ENCODE measurements at places on chromosomes 11 and 22.
A peak's percentile ranks its signal among the peaks of the same experiment; 100 is the strongest.

DNA sequence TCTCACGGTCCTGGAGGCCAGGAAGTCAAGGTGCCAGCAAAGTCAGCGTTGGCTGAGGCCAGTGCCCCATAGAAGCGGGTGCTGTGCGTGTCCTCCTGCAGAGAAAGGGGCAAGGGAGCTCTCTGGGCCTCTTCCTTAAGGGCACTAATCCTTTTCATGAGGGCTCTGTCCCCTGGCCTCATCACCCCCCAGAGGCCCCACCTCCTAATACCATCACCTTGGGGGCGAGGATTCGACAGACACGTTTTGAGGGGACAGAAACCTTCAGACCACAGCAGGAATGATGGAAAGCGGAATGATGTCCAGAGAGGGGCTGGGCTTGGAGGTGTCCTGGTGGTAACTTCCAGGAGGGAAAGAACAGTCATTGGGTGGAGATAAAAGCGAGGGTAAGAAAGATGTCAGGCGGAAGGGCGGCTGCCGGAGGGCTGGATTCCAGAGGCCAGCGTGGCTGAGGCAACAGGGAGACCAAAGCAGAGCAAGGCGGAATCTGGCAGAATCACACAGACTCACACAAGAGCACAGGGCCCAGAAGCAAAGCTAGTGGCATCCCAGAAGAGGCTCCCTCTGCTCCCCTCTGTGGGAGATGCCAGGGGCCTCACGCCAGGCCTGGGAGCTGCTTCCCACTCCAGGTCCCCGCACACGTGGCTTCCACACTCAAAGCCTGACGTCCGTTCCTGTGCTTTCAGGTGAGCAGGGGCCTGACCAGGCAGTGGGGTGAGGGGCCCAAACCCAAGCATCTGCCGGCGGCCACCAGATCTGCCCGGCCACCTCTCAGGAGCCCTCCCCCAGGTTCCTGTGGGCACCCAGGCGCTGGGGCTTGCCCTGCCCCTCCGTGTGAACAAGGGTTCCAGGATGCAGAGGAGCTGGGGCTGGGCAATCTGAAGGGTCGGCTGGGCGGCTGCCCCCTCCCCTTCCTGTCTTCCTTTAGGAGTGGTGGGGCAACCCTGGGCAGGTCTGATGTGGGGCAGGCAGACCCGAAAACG lies 784.5 kb downstream of the BRD1 start:
- DNase-seq, result no peak

DNA sequence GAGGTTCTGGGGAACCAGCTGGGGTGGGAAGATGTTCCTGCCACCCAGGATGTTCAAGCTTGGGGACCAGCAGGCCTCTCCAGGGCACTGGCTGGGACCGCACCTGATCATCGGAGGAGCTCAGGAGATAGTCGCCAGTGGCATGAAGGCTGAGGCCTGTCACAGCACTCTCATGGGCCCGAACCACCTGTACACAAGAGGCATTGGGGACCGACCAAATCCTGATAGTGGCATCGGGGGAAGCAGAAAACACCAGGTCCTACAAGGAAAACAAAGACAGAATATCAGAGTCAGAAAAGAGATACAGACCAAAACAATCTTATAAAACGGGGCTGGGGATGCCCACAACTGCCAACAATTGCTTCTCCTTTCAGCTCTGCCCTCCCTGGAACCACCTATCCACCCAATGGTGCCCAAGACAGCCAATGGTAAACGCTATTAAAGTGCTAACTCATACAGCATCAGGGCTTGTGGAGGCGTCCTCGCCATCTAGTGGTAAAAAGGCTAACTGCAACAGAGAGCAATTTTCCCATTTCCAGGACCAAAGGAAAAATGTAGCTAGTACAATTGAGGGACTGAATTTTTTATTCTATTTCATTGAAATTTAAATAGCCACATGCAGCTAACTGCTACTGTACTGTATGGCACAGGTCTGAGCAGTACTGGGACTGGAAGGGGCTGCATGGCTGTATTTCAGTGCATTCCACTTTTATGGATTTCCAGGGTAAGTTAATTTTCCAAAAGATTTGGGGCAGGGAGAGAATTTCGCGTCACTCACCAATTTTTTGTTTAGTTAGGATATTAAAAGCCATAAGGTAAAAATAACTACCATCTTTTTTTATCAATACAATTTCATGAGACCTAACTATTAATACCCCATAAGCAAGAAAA lies 7.1 kb downstream of the PRPF19 start:
- no peak for DNase-seq

GRCh38 chr11:2665526-2666400 lies 34.0 kb downstream of the KCNQ1OT1 start:
- DNase-seq, result no peak

GRCh38 chr11:66007201-66007634 lies 4.6 kb upstream of the CST6 start:
- DNase-seq, result no peak

- no peak for DNase-seq
These were observed 933 bp downstream of the ACTN3 start for GRCh38 chr11:66547662-66548009.

DNA sequence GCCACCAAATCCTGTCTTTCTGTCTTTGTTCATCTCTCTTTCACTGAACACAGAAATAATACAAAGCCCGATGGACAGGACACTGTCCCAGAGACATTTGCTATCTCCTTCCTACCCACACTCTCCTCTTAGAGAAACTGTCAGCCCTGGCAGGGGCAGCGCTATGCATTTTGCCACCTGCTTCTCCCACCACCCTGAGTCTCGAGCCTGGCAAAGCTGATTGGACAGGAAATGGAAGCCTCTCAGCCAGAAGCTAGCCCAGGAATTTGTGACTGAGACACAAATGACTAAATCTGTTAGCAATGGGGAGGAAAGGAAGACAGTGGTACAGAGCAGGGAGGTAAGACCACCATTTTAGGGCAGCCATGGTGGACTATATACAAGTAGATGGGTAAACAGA lies 14.9 kb upstream of the GALNT18 start:
- DNase-seq, result no peak

DNA sequence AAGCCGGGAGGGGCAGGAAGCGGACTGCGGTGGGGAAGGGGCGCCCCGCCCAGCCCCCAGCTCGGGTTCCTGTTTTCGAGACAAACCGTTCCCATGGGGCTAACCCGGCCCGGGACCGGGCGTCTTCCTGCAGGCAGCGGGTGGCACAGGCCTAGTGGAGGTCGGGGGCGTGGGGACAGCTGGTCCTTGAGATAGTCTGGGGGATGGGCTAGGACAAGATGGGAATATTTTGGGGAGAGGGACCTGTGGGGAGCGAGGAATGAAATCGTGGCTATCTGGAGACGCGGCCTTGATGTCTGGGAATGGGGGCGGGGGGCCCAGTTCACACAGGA lies 1.2 kb upstream of the RASGRP2 start:
- peak; percentile 54 for DNase-seq

DNA sequence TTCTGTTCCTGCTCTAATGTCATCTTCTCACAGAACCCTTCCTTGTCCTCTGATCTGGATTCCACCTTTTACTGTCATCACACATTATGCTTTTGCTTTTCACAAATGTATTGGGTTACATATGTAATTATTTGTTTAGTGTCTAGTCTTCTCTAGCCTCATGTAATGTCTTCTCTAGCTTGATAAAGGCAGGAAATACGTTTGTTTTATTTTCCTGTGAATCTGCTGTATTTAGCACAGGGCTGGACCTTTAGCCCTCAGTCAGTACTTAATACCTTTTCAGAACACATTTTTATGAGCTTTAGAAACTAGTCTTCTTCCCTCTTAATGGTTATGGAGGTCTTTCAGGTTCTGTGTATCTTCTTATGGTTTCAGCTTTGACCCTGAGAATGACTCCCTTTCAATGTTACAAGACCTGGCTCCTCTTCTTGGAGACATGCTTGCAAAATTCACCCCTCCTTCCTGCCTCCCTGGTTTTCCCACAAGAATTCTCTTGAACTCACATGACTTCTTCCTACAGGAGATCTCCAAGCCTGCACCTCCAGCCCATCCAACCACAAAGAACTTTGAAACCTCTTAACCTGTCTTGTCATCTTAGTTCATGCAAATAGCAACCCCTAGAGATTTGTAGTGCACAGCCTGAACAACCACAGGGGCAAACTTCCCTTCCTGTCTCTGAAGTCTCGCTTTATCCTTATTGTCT lies 132.7 kb upstream of the DDI1 start:
- DNase-seq, result no peak

DNA sequence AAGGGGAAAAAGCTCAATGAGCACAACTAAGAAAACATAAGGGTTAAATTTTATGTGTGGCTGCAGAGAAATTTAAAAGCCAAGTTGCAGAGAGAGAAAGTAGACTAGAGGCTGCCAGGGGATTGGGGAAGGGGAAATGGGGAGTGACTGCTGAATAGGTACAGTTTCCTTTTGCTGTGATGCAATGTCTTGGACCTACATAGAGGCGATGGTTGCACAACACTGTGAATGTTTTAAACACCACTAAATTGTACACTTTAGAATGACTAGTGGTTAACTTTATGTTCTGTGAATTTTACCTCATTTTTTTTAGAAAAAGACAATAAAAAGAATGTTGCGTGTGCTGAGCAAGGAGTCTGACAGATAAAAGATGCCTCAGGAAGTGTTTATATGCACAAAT lies 36.5 kb downstream of the TENM4 start:
- DNase-seq, result no peak

GRCh38 chr11:66066751-66067150 lies 3.3 kb upstream of the PACS1 start:
- DNase-seq, result no peak

GRCh38 chr11:29009426-29009825 lies 901.2 kb downstream of the METTL15 start:
- DNase-seq, result no peak

- DNase-seq, result no peak
These were observed 27.5 kb upstream of the MTCH2 start for GRCh38 chr11:47669856-47670255.

DNA sequence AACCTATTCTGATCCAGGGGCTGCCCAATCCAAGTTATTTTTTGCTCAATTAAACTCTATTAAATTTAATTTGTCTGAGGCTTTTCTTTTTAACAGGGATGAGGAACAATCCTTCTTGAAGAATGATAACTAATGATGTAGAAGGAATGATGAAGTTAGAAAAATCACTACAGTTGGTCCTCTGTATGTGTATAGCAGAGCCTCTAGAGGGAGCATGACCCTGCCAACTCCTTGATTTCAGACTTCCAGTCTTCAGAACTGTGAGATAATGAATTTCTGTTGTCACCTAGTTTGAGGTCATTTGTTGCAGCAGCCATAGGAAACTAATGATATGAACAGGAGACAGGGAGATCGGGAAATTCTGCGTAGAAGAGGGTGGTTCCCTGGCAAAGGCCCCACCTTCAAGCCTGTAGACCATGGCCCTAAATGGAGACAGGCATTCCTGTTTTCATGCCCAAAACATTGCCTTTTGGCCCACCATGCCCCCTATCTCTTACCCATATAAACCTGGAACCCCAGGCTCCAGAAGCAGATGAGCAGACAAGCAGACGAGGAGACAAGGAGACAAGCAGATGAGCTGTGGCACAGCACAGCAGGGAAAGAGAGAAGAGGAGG lies 7.7 kb upstream of the QSER1 start:
- no peak for DNase-seq

DNA sequence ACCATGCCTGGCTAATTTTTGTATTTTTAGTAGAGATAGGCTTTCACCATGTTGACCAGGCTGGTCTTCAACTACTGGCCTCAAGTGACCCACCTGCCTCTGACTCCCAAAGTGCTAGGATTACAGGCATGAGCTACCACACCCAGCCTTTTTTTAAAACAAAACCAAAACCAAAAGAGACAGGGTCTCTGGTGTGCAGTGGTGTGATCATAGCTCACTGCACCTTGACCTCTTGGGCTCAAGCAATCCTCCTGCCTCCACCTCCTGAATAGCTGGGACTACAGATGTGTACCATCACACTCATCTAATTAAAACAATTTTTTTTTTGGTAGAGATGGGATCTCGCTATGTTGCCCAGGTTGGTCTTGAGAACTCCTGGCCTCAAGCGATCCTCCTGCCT lies 77.7 kb downstream of the PTPRJ start:
- DNase-seq, result no peak

DNA sequence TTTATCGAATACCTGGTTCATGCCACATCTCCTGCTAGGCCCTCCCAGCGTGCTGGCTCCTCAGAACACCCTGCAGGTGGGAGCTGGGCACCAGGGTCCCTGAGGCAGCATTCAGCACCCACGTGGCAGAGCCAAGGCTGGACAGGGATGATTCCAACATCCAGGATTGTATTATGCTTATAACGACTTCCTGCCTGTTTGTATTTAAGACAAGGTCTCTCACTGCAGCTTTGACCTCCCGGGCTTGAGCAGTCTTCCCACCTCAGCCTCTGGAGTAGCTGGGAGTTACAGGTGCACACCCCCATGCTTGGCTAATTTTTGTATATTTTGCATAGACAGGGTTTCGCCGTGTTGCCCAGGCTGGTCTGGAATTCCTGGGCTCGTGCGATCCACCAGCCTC lies 64.7 kb upstream of the WNT7B start:
- DNase-seq, result no peak

DNA sequence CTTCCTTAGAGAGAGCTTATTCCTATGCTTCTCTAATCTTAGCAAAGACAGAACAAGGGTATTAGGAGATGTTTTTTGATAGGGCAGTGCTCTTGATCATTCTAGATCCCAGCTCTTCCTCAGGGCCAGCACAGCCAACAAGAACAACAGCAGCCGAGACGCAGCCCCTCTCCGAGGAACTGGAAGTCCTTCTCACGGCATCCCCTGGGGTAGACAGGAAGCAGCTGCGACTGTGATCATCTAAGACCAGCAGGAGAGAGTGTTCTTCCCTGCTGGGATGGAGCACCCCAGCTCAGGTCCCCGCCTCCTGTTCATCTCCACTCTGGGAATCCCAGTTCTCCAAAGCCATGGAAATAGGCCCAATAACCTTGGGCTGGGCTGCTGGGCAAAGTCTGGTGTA lies 29.6 kb downstream of the IRAG1 start:
- no peak for DNase-seq

- DNase-seq, result no peak
These were observed 76.4 kb upstream of the MTNR1B start for GRCh38 chr11:92892802-92893684.

DNA sequence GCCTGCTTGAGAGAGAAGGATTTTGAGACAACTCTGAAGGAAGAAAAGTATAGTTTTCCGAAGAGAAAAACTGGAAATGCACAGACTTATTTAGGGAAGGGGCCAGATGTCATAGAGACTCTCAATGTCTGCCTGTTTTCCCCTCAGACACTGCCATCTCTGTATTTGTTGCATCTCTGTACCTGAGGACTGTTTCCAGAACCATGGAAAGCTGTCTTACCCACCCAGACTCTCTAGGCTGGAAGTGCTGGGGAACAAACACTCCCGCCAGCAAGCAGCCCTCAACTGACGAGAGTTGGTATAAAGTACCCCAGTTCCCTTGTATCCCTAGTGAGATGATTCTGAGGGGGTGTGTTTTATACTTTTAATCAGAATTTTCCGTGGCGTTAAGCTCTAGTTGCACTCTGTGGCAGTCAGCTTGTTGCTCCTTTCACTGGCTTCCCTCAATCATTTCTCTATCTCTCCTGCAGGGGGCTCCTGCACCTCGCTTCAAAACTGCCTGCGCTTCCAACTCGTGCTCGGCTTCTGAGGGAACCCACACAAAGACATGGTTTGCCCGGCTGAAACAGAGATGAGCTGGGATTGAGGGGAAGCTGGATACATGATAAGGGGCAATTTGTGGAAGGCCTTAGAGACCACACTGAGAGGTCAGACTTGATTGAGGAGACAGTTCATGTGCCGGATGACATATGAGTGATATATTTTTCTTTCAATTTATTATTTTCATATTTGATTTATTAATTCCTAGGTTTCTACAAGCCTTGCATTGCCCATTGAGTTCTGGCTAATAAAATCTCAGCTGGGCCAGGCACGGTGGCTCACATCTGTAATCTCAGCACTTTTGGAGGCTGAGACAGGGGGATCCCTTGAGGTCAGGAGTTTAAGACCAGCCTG lies 36.9 kb upstream of the CLPB start:
- peak; percentile 17 for DNase-seq

Measured in stimulated activated CD8-positive, alpha-beta memory T cell treated with anti-CD3 and anti-CD28 coated beads, Interleukin-4, amount 100 ng/mL, for 4 hours (primary cell).